ENCODE measurements at places on chromosomes 1 and 21.
A peak's percentile ranks its signal among the peaks of the same experiment; 100 is the strongest.

DNA sequence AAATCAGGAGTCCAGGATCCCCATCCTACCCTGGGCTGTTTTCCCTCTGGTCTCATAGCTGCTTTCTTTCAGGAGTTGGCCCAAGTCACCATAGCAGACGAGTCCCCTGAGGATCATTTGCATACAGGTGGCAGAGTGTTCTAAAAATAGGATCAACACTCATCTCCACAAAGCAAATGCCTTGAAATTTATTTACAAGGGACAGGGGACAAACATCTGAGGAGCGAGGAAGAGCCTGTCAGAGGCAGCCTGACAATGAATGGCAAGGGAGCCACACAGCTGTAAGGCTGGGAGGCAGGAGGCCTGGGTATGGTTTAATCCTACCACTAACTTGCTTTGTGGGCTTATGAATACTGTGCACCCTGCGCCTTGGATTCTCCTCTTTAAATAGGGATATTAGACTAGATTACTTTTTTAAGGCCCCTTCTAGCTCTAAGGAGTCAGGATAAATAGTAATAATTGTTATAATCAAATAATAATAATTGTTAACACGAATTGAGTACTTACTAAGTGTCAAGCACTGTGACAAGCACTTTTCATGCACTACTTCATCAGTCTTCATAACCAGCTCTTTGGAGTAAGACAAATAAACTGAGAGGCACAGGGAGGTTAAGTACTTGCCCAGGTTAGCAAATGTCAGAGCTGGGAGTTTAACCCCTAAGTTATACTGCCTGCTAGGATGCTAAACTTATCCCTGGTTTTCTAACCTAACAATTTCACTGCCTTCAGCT lies 34.5 kb downstream of the RAB3B start:
- DNase-seq = no peak

GRCh38 chr1:55143684-55144083 lies 71.5 kb downstream of the USP24 start:
- DNase-seq = no peak

- DNase-seq = peak; percentile 75
Measured at GRCh38 chr1:219927956-219928790, at the start of gene SLC30A10. Gene SLC30A10, minus strand, starts transcription at chr1:219928557. Its CDS starts 117 bp downstream, at chr1:219928440.

DNA sequence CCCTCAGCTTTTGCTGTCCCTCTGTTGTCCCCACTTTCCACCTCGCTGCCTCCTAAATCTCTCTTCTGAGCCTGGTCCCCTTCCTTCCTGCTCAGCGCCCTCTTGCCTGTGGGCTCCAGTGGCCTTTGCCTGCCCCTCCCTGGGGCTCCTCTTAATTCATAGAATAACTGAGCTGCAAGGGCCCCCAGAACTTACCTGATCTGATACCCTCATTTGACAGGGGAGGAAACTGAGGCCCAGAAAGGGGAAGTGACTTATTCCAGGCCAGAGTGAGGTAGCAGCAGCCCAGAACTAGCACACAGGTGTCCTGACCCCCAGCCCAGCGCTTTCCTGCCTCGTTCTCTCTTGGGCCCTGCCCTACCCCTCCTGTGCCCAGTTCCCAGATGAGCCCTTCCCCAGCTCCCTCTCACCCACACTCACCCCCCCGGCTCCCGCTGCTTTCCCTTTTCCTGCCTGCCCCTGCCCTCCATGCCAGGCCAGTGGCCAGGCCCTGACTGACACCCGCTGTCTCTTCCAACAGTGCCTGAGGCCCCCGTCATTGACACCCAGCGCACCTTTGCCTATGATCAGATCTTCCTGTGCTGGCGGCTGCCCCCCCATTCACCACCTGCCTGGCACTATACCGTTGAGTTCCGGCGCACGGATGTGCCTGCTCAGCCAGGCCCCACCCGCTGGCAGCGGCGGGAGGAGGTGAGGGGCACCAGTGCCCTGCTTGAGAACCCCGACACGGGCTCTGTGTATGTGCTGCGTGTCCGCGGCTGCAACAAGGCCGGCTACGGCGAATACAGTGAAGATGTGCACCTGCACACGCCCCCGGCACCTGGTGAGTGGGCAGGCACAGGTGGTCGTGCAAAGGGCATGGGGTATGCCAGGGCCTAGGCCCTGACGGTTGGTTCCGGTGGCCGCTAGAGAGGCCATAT lies 5.7 kb downstream of the TRIM46 start:
- peak; percentile 25 for DNase-seq

DNA sequence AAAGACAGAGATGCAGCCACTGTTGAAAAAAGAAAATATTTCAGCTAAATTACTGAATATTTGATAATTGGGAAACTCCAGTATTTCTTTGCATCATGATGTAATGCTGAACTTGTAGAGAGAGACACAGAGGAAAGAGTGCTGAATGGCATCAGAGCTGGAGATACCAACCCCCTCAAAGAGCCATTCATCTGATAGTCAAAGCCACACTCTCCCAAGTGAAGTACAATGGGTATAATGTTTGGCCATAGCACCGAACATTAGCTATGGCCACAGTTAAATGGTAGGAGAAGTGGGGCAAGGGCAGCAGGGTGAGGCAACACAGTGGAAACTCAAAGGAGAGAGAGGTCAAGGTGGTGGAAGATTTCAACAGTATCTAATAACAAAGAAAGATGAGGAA lies 107.5 kb upstream of the TNFSF4 start:
- DNase-seq = no peak

DNA sequence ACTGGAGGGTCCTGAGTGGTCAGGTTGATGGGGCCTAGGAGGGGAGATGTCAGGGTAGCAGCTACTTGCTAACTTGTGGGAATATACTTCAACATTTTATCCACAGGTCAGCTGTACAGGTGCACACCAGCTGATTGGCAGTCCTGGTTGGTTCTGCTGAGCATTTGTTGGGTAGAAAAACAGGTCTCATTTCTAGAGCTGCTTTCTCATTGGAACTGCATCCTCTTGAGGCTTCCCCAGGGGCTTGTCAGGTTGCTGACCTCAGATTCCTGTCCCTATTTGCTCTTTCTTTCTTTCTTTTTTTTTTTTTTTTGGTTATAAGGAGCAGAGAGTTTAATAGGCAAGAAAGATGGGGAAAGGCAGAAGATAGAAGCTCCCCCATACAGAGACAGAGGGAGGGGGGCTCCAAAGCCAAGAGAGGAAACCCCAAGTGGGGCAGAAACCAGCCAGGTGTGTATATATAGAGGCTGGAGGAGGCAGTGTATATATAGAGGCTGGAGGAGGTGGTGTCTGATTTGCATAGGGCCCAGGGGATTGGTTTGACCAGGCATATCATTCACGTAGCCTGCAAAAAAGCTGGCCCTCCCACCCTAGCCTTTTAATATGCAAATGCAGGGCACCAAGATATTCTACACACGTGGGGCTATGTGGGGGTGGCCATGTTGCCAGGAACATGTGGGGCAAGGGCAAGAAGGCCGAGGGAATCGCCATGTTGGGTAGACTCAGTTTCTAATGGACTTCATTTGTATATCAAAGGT lies 57.3 kb upstream of the STUM start:
- DNase-seq = no peak

- no peak for DNase-seq
Measured at GRCh38 chr1:9207086-9207485, 27.5 kb upstream of the H6PD start.

- peak; percentile 25 for DNase-seq
Measured at GRCh38 chr1:229582011-229582694, 23.6 kb upstream of the ABCB10 start.

- DNase-seq = no peak
Measured at GRCh38 chr1:96060621-96061020, 661.0 kb upstream of the PTBP2 start.

GRCh38 chr1:69328186-69328585 lies 239.5 kb upstream of the LRRC7 start:
- no peak for DNase-seq

GRCh38 chr1:207872621-207873020 lies 38.3 kb downstream of the CD34 start:
- no peak for DNase-seq

GRCh38 chr1:21048462-21048861 lies 128.2 kb downstream of the EIF4G3 start:
- DNase-seq = no peak

- peak; percentile 71 for DNase-seq
Measured at GRCh38 chr1:145858238-145858900, 512 bp downstream of the PIAS3 start.

DNA sequence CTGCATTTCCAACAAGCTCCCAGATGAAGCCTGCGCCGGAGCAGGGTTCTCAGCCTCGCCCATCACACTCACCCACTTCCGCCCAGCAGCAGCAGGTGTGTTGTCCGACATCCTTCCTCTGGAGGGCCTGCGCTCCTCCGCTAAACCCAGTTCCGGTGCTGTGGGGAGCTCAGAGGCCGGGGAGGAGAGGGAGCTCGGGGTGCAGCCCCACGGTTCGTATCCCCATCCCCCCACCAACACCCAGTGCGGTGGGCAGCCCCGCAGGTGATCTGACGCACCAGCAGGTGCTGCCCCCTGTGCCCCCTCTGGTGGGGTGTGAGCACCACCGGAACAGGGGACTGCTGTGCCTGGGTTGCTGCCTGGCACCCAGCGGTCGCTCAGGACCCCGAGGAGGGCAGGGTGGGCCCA lies 3.4 kb upstream of the PEX10 start:
- no peak for DNase-seq

DNA sequence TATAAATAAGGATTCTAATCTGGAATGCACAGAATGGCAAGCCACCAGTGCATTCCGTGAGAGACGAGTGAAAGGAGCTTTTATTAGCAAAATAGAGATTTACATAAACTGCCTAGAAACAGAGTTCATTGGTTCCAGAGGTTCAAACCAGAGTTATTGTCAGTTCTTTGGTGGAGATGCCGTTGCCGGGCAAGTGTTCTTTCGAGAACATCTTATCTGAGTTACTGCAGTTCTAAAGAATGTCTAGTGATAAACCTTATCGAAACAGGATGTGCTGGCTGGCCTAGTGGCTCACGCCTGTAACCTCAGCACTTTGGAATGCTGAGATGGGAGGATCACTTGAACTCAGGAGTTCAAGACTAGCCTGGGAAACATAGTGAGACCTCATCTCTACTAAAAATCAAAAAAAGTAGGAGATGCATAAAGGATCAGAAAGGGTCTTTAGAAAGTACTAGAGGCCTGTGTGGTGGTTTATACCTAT lies 19.9 kb upstream of the EVI5 start:
- no peak for DNase-seq

GRCh38 chr1:98045767-98046641 lies 125.2 kb upstream of the DPYD start:
- peak; percentile 30 for DNase-seq

GRCh38 chr1:210434223-210434622 lies 105.5 kb downstream of the HHAT start:
- DNase-seq = no peak

GRCh38 chr1:39196244-39197215 lies 8.0 kb upstream of the MACF1 start:
- no peak for DNase-seq

DNA sequence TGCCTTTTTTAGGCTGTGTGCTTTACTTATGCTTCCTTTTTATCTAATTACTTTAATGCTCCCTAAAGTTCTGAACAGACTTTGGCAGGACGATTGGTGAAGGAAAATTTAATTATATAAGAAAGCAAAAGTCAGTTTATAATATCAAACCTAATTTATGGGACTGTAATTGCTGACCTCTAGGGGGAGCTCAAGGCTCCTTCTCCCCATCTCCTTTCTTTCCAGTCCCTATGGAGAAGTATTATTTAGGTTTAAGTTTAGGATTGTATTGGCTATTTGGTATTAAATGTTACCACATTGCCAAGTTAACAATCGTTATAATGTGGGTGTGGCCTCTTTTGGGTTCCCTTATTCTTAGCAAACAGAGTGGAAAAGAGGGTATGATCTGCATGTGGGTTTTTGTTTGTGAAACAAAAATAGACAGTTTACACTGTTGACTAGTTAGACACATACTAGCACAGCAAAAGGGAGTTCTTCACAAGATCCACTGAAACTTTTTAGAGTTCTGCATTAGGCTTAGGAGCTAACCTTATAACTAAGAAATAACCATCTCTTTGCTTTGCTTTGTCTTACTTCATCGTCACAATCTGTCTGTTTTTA lies 48.2 kb upstream of the TNFSF4 start:
- DNase-seq = peak; percentile 20

GRCh38 chr1:17134034-17134433 lies 14.8 kb upstream of the PADI2 start:
- DNase-seq = no peak

- no peak for DNase-seq
Measured at GRCh38 chr1:157969697-157970485, 23.6 kb upstream of the KIRREL1 start.

DNA sequence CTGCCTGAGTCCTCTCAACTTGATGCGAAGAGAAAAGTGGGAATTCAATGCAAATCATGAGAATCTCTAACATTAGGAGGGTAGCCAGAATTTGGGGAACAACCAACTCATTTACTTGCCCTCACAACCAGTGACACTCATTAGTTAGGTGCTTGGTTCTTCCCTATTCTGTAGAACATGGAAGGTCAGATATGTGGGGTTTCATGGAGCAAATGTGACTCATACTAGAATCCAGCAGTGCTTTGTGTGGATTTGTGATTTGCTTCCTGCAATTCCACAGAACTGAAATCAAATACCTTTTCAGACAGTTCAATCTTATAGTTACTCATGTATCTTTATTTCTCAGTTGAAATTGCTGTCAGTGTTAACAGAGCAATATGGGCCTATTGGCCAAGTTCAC lies 6.9 kb upstream of the ETV3 start:
- no peak for DNase-seq

- no peak for DNase-seq
Measured at GRCh38 chr1:86914601-86914997, at the start of gene HS2ST1. Gene HS2ST1, plus strand, starts transcription at chr1:86914635.

DNA sequence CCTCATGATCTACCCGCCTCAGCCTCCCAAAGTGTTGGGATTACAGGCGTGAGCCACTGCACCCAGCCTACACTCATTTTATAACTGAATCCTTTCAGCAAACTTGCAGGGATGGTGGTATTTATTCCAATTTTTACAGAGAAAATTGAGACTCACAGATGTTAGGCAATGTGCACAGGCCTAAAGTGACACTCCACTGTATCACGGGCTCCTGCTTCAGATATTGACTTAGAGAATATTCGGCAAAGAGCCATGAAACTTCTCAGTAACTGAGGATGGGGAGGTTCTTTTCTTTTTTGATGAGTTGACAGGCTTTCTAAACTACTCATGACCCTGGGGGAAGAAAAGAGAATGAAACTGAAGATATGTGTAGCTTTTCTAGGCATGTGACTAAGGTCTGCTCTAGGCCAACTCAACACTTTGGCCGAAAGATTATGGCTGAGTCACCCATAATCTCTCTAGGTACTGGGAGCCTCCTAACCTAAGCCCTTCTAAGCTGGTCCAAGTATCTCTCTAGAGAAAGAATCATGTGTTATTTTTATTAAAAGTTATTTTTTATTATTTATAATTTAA lies 19.9 kb upstream of the PTCH2 start:
- DNase-seq = no peak

DNA sequence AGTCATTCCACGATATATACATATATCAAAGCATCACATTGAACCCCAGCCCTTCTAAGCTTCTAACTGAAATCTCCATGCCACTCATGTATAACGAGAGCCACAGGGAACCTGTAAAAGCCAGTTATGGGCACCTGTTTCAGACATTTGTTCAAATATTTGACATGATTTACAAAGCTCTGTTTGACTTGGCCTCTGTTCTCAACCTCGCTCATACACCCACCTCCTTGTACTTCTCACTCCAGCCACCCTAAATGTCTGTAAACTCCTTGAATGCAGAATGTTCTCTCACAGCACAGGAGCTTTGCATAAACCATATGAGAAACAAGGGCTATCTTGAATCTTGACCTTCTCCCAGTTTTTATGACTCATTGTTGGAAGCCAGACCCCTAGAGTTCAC lies 36.9 kb upstream of the CD2 start:
- no peak for DNase-seq

- DNase-seq = no peak
Measured at GRCh38 chr1:233238884-233239431, 56.6 kb downstream of the PCNX2 start.

GRCh38 chr1:24727501-24728216 lies 17.6 kb upstream of the CLIC4 start:
- no peak for DNase-seq

Measured in HuH-7.5 (cell line).